ENCODE measurements at places on chromosomes 11 and 22.

- no peak for DNase-seq
Measured at GRCh38 chr22:16975155-16975885, 32.7 kb downstream of the GAB4 start.

DNA sequence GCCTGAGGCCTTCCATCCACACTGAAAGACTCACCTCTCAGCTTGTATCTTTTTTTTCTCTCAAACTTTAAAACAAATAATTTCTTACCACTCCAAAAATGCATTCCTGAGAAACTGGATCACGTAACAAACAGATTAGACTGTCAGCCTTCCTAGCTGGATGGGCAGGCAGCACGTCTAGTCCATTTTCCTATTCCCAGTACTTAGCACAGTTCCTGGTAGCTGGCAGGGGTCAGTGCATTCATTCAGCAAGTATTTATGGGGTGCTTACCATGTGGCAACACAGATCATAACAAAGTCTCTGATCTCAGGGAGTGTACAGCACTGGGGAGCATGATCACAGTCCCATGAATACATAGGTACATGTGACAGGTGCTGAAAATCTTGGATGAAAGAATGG lies 89.6 kb downstream of the UBASH3B start:
- no peak for DNase-seq

GRCh38 chr11:4610258-4610935 lies 2.4 kb upstream of the TRIM68 start:
- no peak for DNase-seq

GRCh38 chr22:47107431-47107830 lies 345.0 kb downstream of the TBC1D22A start:
- DNase-seq: no peak

- peak; percentile 7 for DNase-seq
Measured at GRCh38 chr11:16924826-16925560, 89.2 kb downstream of the PLEKHA7 start.

GRCh38 chr11:60763692-60764369 lies 7.2 kb downstream of the MS4A15 start:
- DNase-seq: no peak

- no peak for DNase-seq
Measured at GRCh38 chr22:16783930-16784354, 41.3 kb downstream of the XKR3 start.

GRCh38 chr22:31367426-31367825 lies 21.3 kb upstream of the PATZ1 start:
- no peak for DNase-seq

- DNase-seq: no peak
Measured at GRCh38 chr11:35141071-35141470, 2.1 kb downstream of the CD44 start.

DNA sequence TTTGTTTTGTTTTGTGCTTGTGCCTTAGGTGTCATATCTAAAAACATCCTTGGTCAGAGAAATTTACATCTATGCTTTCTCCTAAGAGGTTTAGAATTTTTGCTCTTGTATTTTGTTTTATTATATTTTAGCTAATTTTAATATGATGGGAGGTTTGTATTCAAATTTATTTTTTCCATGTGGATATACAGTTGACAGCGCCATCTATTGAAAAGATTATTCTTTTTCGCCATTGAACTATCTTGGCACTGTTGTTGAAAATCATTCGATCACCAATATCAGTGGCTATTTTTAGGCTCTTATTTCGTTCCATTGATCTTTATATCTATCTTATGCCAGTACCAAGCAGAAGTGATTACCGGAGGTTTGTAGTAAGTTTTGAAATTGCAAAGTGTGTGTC lies 510.3 kb downstream of the BRD1 start:
- no peak for DNase-seq

DNA sequence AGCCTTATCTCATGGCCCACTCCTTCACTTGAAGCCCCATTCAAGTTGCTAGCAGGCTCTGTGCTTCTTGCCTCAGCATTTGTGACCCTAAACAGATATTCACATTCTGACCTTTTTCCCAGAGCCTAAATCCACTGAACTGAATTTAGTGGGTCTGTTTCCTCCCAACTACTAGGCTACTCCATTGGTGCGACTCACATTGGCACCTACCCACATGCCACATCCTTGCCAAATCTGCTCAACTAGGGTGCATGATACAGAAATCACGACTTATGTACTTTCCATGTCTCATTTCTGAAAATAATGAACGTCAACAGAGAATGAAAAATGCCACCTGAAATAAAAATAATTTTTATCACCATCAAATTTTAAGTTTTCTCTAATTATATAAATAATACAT lies 8.4 kb upstream of the MMP12 start:
- no peak for DNase-seq

DNA sequence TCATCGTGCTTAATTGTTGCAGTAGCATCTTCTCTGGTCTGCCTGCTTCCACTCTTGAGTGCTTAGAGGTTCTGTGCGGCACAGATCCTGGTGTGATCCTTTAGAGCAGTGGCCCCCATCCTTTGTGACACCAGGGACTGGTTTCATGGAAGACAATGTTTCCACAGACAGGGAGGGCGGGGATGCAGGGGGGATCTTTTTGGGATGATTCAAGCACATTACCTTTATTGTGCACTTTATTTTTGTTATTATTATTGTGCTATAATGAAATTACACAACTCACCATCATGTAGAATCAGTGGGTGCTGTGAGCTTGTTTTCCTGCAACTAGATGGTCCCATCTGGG lies 76.8 kb upstream of the SHANK2 start:
- DNase-seq: no peak

- no peak for DNase-seq
Measured at GRCh38 chr11:83046621-83047172, 25.0 kb downstream of the RAB30 start.

DNA sequence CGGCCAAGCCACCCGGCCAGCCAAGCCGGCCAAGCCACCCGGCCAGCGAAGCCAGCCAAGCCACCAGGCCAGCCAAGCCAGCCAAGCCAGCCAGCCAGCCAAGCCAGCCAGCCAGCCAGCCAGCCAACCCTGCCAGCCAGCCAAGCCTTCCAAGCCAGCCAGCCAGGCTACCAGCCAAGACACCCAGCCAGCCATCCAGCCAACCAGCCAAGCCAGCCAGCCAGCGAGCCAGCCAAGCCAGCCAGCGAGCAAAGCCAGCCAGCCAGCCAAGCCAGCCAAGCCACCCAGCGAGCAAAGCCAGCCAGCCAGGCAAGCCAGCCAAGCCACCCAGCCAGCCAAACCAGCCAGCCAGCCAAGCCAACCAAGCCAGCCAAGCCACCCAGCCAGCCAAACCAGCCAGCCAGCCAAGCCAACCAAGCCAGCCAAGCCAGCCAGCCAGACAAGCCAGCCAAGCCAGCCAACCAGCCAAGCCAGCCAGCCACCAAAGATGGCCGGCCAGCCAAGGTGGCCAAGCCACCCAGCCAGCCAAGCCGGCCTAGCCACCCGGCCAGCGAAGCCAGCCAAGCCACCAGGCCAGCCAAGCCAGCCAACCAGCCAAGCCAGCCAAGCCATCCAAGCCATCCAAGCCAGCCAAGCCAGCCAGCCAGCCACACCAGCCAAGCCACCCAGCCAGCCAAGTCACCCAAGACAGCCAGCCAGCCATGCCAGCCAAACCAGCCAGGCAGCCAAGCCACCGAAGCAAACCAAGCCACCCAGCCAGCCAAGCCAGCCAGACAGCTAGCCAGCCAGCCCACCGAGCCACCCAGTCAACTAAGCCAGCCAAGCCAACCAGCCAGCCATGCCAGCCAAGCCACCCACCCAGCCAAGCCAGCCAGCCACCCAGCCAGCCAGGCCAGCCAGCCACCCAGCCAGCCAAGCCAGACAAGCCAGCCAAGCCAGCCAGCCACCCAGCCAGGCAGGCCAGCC lies 28.8 kb downstream of the CCT8L2 start:
- DNase-seq: no peak
